CD4-positive, alpha-beta memory T cell (primary cell): ENCODE measurements at places on chromosomes 5 and 9. TPM values are rescaled to one million over a fixed set of nuclear protein-coding genes. Genes with fewer than 3 reads are reported as not detected.

DNA sequence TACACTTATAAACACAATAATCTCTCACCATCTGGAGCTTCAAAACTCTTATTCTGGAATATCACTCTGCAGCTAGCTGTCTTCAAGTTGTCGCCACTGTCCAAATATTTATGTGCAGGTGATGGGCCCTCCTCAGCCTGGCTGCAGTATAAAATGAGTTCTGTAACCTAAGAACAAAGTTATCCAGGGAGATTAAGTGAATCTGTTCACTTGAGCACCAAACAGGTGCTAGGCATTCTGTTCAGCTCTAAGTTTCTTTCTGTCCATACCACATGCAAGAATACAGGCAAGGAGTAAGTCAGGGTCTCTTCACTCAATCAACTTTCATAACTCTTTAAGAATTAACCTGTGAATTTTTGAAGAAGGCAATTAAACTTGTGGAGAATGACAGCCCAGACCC lies 344.1 kb downstream of the PLK2 start:
- no peak for DNase-seq

The RABGAP1 gene
- total RNA-seq: 43.6 TPM

DNA sequence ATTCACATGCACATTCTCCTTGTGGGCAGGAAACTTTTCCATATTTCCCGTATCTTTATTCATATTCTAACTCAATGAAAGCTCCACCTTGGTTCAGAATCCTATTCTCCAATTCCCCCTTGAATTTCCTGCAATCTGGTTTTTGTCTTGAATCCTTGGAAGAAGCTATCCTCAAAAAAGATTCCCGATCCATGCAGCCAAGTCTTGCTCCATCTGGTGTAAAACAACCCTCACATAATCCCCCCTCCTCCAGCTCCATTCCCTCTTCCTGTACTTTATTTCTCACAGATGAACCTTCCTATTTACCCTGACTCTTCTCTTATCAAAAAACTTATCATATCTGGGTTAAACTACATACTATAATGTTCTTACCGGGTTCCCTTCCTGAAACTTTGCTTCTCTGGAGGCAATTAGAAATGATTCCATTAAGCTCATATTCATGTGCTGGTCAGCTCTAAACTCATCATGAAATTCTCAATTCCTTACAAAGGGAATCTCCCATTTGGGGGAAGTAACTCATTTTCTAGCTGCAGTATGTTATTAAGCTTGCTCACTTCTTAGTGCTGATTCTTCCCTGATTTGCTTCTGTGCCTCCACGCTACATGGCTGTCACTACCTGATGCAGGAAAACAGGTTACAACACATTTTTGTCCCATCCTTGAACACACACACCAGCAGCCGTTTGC lies 81.7 kb downstream of the GNAQ start:
- DNase-seq: no peak

The PCDHAC1 gene
- not detected for total RNA-seq

- no peak for DNase-seq
These were observed 84.6 kb downstream of the IARS1 start for GRCh38 chr9:92208693-92209524.

- DNase-seq: no peak
These were observed 55.9 kb downstream of the SECISBP2 start for GRCh38 chr9:89374176-89374575.

DNA sequence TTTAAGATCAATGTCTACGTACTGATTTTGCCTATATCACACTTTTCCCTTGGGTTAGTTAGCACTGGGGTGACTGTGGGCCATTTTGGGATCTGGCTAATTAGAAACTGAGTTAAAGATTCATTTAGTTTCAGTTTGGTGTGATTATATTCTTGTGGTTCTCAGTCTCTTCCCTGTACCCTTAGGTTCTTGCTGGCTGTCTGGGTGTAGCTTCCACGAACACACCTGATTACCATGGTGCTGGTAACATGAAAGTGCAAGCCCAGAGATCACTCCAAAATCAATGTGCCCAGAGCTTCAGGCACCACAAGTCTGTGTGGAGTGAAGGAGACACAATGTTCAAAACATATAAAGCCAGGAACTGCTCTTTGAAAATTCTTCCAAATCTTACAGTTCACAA lies 248.1 kb downstream of the PDE4D start:
- no peak for DNase-seq

The GRM6 gene
- not detected for total RNA-seq

The ENTPD8 gene
- not detected for total RNA-seq

DNA sequence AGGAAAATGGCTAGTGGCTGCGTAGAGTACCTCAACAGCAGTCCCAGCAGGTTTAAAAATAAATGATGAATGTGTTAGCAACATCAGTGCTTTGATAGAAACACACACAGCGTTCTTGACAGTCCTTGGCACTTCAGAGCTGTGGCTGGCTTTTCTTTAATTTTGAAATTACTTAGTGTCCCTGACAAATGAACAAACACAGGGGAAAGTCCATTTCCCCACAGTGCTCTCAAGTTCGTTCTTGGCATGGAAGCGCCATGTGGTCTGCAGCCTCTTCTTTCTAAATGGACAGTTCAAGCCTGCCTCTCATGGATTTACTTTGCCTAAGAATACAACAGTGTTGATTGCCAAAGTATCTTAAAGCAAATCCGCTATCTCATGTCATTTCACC lies 102.2 kb downstream of the ADAMTS12 start:
- no peak for DNase-seq

- no peak for DNase-seq
These were observed 387.9 kb upstream of the MEF2C start for GRCh38 chr5:89270901-89271300.

The SPINK13 gene
- total RNA-seq: not detected

- no peak for DNase-seq
These were observed 42.4 kb downstream of the TRIO start for GRCh38 chr5:14185326-14186058.

The LCN9 gene
- not detected for total RNA-seq

- no peak for DNase-seq
These were observed 64.6 kb downstream of the PSMB7 start for GRCh38 chr9:124350494-124351263.

The ARID3C gene
- total RNA-seq: not detected

The TAF11L10 gene
- total RNA-seq: not detected

GRCh38 chr5:9151684-9152427 lies 394.0 kb downstream of the SEMA5A start:
- no peak for DNase-seq

The IL5 gene
- total RNA-seq: not detected

DNA sequence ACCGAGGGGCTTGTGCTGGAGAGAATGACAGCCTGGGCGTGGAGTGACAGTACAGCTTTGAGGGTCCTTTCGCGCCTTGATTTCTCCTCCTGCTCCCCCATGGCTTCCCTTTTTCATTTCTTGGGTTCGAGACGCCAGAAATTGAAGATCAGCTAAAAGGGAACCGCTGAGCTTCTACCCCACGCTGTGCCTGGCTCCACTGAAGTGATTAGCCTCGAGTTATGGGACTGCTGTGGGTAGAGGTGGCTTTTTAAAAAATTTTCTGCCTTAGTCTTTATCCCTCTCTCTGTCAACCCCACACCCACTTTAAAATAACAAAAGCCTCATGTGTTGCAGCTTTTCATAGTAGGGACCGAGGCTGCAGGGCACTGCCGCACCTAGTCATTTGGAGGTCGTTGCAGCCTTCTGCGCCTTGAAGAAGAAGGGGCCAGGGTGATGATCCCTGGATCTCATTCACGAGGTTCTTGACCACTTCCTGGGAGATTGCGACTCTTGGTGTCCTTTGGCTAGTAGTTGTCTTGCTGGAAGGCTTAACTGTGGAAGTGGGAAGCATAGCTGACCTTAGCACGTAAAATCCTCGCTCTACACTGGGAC lies 603 bp downstream of the PPIP5K2 start:
- no peak for DNase-seq

GRCh38 chr5:151001436-151001835 lies 19.0 kb upstream of the GPX3 start:
- DNase-seq: no peak

DNA sequence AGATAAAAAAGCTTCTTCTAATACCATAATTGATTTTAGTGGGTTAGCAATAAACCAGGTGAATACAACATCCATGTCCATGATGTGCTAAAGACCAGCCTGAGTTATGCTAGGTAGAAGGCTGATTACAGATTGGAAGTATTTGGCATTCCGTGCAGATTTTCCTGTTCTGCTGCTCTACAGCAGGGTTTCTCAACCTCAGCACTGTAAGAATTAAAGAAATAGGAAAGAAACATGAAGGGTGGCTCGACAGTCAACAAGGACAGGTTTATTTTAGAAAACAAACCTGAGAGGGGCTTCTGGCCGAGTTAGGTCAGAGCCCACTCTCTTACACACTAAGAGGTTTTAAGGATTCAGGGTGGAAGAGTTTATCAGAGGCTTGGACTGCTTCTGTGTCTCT lies 42.3 kb downstream of the ZFAND5 start:
- no peak for DNase-seq

- DNase-seq: no peak
These were observed 162.9 kb upstream of the RORB start for GRCh38 chr9:74334271-74334670.

The HAVCR1 gene
- total RNA-seq: 10.1 TPM

- DNase-seq: no peak
These were observed 82.3 kb upstream of the EPB41L4B start for GRCh38 chr9:109403116-109403515.

GRCh38 chr9:3332802-3333201 lies 193.0 kb downstream of the RFX3 start:
- no peak for DNase-seq

The SARDH gene
- total RNA-seq: 18.6 TPM

GRCh38 chr9:27665136-27665535 lies 91.9 kb upstream of the C9orf72 start:
- no peak for DNase-seq

DNA sequence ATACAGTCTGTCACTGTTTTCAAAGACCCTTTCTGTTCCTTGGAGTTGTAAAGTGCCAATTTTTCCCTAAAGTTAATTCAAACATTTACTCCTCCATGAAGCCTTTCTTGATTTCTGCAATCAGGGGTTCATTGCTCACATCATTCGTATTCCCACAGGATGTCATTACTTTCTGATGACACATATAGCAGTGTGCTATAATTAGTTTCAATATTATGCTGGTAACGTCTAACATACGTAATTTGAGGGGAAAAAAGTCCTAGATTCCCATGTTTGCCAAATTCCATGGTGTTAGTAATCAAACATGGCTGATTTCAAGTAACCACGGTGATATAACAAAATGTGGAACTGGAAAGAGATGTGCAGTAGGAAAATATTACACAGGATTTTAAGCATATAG lies 468.2 kb upstream of the MEF2C start:
- DNase-seq: no peak

The DMGDH gene
- total RNA-seq: not detected

GRCh38 chr9:123562844-123563346 lies 206.9 kb downstream of the CRB2 start:
- DNase-seq: no peak

DNA sequence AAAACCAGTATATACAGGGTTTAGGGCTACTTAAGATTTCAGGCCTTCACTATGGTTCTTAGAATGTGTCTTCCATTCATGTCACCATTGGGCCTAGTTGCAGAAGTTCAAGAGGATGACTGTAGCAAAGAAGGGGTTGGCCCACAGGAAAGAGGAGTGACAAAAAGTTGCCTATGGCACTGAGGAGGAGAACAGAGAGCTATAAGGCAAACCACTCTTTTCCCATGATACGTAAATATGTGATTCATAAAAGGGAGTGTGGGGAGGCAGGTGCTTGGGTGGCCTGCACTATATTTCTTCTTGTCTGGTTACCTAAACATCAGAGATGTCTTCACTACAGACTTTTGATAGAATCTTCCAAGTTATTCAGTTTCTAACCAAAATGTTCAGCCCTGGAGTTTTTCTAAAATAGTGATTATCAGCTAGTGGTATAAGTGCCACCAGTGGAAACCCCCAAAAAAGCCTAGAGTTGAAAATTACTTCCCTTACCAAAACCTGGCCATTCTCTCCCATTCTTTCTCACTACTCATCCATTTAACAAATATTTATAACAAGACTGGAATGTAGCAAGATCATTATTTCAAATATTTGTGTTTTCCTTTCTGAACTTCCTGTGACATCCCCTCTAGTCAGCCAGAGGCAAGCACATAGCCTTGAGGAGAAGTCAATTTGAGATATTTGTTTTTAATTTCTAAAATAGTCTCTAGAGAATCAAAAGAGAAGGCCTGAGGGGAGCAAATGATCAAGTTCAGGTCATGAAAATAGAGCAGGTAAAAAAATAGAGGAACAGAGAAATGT lies 367.4 kb downstream of the EFNA5 start:
- DNase-seq: no peak

The RFK gene
- 16.8 TPM for total RNA-seq

- no peak for DNase-seq
These were observed 415.6 kb downstream of the GADD45G start for GRCh38 chr9:90020276-90020871.
